Activated gamma-delta T cell treated with anti-CD3 and anti-CD28 coated beads, Interleukin-2, amount 50 U/mL, for 16 hours (primary cell): ENCODE measurements at places on chromosomes 4 and X.

DNA sequence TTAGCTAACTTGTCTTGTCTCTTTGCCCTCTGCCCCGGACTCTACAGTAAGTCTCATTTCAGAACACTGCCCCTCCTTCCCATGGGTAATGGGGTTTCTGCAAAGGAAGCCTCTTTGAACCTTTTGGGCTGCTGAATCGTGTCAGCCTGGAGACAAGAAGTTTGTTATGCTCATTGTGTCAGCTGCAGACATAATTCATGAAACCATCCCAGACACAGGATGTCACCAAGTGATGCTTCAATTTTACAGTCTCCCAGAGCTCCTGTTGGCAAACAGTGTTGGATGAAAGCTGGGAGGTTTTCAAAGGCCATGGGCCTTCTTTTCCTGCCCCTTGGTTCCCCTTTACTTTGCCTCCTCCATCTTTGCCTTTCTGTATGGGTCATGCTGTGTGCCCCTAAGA is 223.1 kb upstream of the TAPT1 start:
- no peak for DNase-seq

DNA sequence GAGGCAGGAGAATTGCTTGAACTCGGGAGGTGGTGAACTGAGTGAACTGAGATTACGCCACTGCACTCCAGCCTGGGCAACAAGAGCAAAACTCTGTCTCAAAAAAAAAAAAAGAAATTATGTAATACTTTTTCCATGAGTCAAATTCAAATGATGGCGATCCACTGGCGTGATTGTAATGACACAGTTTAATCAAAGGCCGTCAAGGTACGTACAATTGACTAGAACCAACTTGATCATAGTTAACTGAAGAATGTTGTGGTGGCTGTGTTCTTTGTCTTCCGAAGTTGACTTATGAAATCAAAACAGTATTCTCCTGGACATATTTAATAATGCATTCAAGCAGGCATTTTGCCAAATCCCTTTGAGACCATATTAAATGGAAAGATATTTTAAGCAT is 318.6 kb upstream of the FAT1 start:
- no peak for DNase-seq

DNA sequence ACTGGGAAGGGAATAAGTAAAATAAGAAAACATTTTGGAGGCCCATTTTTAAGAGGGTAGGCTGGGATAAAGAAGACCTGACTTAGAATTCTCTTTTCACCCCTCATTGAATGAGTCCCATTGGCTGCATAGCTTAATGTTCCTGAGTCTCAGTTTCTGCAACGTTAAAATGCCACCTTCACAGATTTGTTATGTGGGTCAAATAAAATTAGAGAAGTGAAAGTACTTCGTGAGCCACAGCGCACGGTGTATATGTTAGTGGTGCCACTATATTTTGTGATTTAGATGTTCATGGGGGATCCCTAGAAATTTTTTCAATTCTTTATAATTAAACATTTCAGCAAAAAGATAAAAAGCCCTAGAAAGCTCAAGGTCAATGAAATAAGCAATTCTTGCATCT is 109.2 kb upstream of the HS3ST1 start:
- no peak for DNase-seq

- DNase-seq: no peak
These were observed 412.7 kb upstream of the TENM3 start for GRCh38 chr4:181830404-181831035.

DNA sequence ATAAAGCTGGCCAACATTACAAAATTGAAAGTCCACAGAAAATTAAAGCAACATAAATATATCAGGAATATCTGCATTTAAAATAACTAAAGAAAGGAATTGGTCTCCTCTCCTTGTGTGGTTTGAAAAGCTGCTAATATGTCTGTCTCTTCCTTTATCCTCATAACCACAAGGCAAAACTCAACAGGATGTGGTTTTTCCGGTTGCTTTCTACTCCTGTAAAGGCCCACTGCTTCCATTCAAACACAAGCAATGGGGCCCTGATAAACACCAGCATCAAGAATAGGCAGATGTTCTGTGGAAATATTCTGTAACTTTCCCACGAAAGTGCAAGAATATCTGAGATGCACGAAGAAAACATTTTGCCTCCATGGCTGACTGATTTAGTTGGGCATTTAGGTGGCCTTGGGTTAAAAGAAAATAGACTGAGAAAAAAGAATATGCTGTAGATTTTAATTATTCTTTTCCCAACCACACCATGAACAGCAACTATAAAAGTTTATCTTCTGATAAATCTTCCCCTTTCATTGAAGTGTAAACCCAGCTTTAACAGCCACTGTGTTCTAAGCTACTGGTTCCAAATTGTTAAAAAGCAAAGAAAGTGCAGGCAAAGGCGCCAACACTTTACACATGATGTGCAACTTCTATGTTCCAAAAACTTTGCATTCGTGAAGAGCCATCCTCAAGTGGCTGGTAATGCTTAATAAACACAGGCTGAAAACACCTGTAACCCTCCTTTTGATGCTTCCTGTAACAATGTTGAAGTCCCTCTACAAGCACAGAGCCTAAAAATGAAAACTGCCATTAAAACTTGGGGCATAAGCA is 50.5 kb upstream of the NDST3 start:
- DNase-seq: no peak

- no peak for DNase-seq
These were observed 10.3 kb downstream of the HADH start for GRCh38 chr4:107999932-108000539.

DNA sequence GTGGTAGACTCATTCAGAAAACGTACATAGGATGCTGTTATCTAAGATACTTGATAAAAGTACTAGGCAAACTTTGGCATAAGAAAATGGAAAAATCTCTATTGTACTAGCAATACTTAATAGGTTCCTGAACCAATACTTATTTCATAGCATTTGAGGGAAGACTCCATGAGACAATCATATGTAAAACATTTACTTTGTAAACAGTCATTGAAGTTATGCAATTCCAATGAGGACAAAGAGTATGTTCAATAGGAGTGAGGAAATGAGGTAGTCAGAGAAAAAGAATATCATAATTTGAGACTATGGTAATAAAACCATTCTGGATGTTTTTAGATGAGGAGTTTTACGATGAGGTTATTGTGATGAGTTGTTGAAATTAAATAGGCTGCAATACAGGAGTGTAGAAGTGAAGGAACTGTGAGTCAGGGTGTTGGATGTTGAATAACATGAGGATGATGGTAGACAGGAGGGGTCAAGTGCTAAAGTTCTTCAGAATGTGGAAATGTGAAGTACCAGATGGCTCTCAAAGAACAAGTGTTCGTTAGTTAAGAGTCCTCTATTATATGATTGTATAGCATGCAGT is 397.9 kb downstream of the PPP3CA start:
- DNase-seq: no peak

- DNase-seq: no peak
These were observed 145.2 kb downstream of the PDHA2 start for GRCh38 chr4:95985051-95985450.

DNA sequence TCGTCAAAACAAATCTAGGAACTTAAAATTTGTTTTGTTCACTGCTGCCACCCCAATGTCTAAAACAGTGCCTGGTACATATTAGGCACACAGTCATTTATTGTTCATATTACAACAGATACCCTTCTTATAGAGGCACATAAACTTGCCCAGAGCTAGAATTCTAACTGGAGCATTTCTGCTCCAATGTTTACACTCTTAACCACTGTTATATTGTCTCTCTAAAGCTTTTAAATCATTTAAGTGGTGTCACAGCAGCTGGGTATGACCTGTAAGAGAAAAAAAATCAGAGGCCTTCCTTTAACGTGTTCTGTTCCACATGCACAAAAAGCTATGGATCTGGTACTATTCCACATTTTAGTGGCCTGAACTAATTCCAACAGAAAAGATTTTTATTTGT is 3.0 kb downstream of the UBE2D3 start:
- no peak for DNase-seq
